CD4-positive, alpha-beta T cell treated with Interleukin-4 for 4 hours (primary cell): ENCODE measurements at places on chromosomes 13 and 19.

DNA sequence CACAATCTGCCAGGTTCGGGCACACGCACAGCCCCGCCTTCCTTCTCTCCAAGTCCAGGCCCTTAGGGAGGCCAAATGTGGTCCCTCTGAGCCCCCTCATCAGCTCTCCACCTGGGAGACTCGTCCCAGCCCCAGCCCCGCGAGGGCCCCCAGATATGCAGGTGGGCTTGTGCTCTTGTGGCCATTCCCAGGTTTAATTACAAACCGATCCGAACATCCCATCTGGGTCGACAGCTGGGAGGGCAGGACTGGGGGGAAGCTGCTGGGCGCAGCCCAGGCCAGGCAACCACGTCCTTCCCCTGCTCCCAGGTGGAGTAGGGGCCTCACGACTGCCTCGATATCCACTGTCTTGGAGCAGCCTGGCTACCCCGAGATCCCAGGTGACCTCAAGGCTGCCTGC, 7.5 kb upstream of the C2CD4C start:
- no peak for DNase-seq

- peak; percentile 26 for DNase-seq
Observed at GRCh38 chr13:94312511-94313216, 166.8 kb downstream of the DCT start.

DNA sequence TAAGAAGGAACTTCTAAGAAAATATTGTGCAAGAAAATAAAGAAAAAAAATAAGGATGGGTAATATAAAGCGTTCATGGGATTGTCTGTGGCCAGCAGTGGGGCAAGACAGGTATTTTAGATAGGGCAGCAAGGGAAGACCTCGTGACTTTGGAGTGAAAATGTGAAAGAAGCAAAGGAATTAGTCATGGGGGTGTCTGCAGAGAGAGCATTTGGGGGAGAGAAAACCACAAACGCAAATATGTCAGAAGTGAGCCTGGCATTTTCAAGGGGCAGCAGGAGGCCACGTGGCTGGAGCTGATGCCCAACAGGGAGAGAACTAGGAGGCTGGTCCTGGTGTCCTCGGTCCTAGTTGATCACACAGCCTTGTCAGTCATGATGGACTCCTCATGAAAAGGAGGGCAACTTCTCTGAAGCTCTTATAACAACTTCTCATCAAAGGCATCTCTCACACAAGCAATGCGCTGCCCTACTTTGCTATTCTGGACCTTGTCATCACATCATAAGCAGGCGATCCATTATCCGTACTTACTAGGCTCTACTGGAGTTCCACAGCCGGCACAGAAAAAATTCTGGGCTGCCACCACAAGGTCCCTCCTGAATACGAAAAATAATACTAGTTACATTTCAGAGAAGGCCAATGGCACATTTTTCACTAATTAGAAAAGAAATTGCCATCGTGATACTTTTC, 31.0 kb downstream of the RUBCNL start:
- DNase-seq: no peak

DNA sequence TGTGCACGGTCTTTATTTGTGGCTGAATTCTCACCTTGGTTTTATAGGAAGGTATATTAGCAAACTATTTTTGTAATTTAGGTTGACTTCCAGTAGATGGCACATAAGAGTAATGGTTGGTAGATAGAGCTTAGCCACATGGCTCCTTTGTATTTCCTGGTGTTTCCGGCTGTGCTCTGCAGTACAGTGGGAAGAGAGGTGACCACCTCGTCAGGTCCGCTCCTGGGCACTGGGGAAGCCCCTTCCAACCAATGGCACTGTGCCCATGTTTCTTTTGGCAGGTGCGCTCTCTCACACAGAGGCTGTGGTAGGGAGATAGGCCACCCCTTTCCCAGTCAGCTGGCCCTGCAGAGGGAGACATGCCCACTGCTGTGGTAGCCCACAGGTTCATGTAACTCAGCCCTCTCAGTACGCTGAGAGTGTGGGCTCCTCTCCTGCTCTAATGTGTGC, 74.3 kb upstream of the ATP12A start:
- no peak for DNase-seq

- DNase-seq: no peak
Observed at GRCh38 chr19:15635016-15635805, 5.5 kb upstream of the CYP4F3 start.

DNA sequence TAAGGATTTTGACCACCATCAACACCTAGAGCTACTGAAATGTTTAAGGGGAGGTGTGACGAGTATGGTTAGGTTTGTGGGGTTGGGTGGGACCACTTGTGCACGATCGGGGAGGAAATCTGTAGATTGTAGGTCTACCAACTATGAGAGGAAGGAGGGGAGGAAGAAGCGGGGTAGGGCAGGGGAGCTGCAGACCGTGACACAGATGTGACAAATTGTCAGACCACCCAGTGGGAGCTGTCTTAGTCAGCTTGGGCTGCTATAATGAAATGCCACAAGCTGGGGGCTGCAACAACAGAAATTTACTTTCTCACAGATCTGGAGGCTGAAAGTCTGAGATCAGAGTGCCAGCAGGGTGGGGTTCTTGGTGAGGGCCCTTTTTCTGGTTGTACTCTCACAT, 62.2 kb upstream of the ARGLU1 start:
- no peak for DNase-seq

- no peak for DNase-seq
Observed at GRCh38 chr19:42553292-42554045, 25.2 kb upstream of the CEACAM1 start.

DNA sequence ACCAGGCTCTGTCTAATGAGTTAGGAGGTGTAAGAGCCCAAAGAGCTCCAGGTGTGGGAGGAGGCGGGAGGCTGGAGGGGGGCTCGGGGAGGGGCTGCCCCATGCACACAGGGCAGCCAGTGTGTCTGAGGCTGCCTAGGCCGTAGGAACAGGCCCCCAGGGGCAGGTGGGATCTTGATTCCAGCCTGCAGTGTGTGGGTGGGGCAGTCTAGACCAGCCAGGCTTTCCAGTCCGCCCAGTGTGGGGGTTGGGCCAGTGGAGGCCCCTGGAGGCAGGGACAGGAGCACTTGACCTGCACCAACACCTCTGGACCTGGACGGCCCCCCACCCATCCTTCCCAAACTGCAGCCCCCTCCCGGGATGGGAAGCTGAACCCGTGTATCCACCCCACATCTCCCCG, 5.4 kb upstream of the CAMSAP3 start:
- DNase-seq: no peak

GRCh38 chr13:66536746-66537145, 693.4 kb downstream of the PCDH9 start:
- DNase-seq: no peak

DNA sequence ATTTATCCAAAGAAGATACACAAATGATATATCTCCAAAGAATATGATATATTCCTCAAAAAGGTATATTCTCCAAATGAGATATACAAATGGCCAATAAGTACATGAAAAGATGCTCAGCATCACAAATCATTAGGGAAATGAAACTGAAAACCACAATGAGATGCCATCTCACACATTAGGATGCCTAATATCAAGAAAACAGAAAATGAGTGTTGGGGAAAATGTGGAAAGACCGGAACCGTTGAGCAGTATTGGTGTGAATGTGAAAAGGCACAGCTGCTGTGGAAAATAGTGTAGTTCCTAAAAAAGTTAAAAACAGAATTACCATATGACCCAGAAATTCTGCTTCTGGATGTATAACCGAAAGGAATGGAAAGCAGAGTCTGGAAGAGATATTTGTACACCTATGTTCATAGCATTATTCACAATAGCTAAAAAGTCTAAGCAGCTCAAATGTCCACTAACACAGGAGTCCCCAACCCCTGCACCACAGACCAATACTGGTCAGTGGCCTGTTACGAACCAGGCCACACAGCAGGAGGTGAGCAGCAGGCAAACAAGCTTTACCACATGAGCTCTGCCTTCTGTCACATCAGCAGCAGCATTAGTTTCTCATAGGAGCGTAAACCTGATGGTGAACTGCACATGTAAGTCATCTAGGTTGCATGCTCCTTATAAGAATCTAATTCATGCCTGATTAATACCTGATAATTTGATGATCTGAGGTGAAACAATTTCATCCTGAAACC, 291.9 kb downstream of the PCDH20 start:
- DNase-seq: no peak

DNA sequence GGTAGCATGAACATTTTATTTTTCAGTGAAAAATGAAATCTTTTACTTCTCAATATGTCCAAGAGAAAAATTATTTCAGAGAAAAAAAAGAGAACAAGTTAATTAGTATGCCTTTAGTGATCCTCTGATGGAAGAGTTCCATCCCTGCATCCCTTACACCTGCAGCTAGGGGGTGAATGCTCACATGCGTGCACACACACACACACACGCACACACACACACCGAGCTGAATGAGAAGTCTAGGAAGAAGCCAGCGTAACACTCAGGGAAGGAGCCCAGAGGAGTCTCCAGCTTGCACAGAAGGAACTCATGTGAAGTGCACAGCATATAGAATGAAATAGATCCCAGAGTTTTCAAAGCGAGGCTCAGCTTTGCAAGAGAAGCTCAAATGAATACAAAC, 510.5 kb downstream of the IRS2 start:
- no peak for DNase-seq

DNA sequence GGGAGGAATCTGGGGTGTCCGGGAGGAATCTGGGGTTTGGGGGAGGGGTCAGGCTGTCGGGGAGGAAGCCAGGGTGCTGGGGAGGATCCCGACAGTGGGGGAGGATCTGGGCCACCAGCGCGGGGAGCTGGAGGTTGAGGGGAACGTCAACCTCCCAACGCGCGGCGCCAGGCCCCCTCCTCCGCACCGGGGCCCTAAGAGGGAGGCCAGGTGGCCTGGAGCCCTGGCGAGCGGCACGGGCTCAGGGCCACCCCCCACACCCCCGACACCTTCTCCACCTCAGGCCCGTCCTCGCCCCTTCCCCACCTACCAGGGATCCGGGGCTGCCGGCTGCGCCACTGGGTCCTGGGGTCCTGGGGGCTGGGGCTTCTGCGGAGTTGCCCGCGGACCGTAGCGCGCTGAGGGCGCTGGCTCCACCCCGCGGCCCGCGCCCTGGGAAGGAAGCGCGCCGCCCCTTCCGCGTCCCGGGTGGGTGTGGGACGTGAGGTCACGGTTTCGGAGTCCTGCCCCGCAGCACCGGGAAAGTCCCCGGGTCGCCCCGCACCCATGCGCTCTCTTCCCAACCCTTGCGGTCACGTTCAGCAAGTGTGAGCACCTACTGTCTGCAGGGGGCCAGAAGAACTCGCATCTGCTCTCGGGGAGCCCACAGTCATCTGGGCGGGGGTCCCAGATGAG, at the start of gene TICAM1:
Gene TICAM1, minus strand, starts transcription at position 409 of the 675 bp plus-strand sequence. CDS start 13,335 bp downstream, outside the sequence.
- DNase-seq: peak; percentile 81

DNA sequence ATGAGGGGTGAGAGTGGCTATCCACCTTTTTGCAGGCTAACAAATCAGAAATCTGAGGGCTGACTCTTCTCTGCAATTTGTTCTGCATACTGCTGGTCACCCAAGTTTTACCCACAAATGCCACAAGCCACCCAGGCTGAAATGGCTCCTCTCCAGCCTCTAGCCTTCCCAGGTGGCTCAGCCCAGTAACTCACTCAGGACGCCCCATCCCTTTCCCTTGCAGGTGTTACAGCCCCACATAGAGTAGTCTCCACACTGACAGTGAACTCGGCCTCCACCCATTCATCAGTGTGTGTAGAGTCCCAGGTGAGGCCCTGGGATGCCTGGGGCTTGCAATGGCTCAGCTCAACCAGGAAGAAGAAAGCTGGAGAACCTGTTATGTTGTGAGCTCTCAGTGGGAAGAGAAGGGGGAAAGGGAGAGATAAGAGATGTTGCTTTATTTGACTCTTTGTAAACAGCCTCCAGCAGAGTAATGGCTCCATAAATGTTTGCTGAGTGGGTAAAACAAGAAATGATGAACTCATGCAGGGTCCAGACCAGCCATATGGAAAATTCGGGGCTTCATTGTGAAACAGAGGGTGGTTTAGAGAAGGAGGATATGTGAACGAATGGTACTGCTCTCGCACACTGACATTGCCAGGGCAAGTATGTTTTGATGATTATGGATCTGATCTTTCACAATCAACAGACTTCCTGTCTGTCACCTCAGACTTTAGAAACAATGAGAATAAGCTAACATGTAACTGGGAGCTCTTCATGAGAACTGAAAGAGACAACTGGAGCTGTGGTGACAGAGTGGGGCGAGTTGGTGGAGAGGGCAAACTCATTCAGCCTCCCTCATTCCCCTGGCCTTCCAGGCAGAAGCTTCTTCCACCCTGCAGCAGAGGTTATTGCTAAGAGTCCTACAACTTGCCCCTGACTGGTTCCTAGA, 74.2 kb upstream of the RFC3 start:
- peak; percentile 49 for DNase-seq

DNA sequence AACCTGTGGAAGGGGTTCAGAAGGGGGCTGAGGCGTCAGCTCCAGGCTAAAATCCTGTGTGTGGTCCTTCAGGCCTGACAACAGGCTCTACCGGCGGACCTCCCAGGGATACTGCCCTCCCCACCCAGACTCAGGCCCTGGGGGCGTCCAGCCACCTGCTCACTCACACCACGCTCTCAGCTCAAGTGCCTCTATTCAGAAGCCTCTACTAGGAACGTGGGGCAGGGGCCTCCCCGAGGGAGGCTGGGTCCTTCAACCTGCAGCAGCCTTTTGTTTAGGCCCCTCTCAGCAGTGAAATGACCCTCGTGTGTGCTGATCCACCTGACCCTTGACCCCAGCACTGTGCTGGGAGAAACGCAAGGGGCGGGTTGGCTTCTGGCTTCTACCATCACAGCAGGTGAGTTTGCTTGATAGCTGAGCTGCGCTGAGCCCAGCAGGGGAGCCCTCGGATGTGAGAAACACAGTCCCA, 10.6 kb downstream of the PLPP2 start:
- no peak for DNase-seq

GRCh38 chr13:106573868-106574267, 5.9 kb upstream of the ARGLU1 start:
- DNase-seq: no peak

- no peak for DNase-seq
Observed at GRCh38 chr13:66224663-66225062, 1005.5 kb downstream of the PCDH9 start.

DNA sequence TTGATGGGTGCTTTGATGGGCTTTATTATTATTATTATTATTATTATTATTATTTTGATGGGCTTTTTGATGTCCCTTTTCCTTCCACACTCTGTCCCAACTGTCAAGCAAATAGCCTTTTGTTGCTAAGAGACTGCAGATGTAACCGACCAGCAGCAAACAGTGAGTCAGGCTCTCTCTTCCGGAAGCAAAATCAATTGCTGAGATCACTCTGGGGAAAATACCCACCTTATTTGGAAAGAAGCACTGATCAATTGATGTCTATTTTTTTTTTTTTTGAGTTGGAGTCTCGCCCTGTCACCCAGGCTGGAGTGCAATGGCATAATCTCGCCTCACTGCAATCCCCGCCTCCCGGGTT, 2.9 kb downstream of the LDLR start:
- peak; percentile 95 for DNase-seq
